ENCODE measurements at places on chromosomes 4 and X. TPM values are rescaled to one million over a fixed set of nuclear protein-coding genes. Genes with fewer than 3 reads are reported as not detected.

The ASB12 gene
- not detected for total RNA-seq

DNA sequence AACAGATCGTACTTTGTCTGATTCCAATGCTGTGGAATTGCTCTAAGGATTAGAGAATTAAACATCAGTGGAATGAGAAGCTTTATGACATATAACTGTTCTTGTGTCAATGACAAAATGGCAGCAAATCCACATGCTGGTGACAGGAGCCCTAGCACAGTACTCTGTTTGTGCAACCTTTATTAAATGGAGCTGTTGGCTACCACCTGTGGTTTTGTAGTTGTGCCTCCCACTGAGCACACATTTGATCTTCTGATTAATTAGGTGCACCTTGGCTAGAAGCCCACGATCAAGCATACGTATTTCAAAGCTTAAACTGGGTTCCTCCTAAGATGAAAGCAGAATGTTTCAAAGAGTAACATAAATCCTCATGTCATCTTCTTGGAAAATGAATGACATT is 394.0 kb upstream of the IGFBP7 start:
- no peak overlapping the region for H3K27ac ChIP-seq
- no peaks in the 10 kb centered on the region for H3K36me3 ChIP-seq
- H3K4me1 ChIP-seq, result no peaks in the 10 kb centered on the region
- DNase-seq, result no peak
- H3K27me3 ChIP-seq, result no peaks in the 10 kb centered on the region

- no peak overlapping the region for H3K27ac ChIP-seq
- no peaks in the 10 kb centered on the region for H3K27me3 ChIP-seq
- H3K36me3 ChIP-seq, result no peaks in the 10 kb centered on the region
Observed at GRCh38 chr4:106898621-106899230, 137.4 kb downstream of the DKK2 start.

The DIPK2B gene
- total RNA-seq, result not detected

DNA sequence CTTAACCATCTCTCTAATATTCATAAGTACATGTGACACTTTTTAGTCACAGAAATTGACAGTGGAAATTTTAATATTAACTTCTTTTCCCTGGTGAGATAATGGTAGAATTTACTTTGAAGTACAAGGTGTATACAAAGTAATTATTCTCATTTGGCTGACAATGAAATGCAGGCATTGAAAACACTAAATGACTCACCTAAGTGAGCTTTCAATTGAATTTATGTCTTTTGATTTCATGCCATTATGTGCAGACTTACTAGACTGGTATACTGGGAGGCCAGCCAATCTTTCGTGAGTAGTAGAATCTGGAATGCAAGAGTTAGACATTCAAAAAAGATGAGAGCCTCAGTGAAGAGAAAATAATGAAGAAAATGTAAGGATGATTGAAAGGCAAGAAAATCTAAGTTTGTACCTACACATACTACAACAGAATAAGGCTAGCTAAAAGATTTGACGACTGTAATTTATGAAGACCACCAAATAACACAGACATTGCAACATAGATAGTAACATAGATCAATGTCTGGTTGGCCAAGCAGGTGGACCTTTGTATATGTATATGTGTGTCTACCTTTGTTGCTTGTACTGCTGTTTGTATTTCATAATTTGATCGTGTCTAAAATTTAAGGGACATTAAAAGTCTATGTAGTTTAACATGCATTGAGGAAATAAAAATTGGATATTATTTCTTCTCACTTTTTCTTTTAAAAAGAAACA is 459.7 kb downstream of the IL15 start:
- H3K4me3 ChIP-seq, result no peak overlapping the region
- no peak overlapping the region for H3K27ac ChIP-seq
- H3K27me3 ChIP-seq, result no peaks in the 10 kb centered on the region
- H3K36me3 ChIP-seq, result peaks cover 68% of the 10 kb centered on the region
- DNase-seq, result no peak

The METTL14 gene
- 45.1 TPM for total RNA-seq

DNA sequence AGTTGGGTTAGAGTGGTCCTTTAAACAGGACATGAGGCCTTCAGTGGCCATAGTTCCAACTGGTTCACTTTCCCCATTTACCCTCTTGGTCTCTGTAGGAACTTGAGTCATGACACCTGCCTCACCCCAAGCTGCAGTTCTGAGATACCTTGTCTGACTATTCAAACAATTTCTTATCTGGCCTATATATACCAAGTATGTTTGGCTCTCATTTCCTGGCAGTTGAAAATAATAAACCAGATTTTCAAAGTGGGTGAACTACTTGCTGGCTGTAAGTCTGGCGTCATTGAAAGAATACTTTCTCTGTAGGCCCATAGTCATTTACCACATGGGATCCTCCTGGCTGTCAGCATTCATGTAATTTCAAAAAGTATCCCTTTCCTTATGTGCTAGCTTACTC is 228.8 kb downstream of the SHROOM3 start:
- no peaks in the 10 kb centered on the region for H3K36me3 ChIP-seq
- no peak overlapping the region for H3K4me3 ChIP-seq
- H3K4me1 ChIP-seq, result no peaks in the 10 kb centered on the region
- no peak overlapping the region for H3K27ac ChIP-seq

DNA sequence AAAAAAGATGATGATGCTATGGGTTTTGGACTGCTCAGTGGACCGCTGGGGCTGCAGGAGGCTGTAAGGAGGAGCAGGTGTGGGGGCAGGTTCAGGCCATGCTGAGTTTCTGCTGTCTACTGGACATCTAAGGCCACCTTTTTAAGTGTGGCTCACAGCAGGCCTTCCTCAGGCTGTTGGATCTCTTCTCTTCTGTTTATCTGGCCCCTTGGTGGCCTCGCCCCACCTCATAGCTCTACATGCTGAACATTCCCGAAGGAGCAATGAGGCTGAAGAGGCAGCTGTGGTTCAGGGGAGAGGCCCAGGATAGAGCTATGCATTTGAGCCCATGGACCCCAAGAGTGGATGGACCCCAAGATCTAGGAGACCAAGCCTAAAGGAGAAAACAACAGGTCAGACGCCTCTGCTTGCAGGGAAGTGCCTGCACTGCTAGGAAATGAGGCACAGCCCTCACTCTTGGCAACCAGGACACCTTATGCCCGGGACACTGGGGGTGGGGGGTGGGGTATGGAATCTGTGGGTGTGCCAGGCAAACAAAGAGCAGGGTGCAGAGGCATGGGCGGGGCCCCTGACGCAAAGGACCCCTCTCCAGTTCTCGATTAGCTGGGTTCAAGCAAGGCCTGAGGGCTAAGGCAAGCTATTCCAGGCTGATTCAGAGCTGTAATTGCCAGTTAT is 168.9 kb downstream of the BCOR start:
- no peaks in the 10 kb centered on the region for H3K4me1 ChIP-seq
- no peaks in the 10 kb centered on the region for H3K36me3 ChIP-seq
- no peak overlapping the region for H3K27ac ChIP-seq
- H3K27me3 ChIP-seq, result no peaks in the 10 kb centered on the region
- DNase-seq, result no peak

DNA sequence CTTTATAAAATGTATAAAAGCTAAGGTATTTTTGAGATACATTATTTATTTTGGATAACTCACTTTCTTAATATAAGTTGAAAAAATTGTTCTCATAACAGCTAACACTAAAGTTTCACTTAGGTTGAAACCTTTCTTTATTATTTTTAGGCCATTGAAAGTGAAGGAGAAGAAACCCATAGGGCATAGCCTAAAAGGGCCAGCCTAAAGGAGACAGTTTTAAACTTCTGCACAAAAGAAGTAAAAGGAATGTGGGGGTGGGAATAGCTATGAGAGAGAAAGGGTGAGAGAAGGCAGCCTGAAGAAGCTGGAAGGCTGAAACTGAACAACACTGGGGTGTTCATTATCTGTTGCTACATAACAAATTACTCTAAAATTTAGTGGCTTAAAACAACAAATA is 57.6 kb upstream of the RAPGEF2 start:
- H3K27ac ChIP-seq, result no peak overlapping the region
- H3K4me1 ChIP-seq, result no peaks in the 10 kb centered on the region
- H3K4me3 ChIP-seq, result no peak overlapping the region

DNA sequence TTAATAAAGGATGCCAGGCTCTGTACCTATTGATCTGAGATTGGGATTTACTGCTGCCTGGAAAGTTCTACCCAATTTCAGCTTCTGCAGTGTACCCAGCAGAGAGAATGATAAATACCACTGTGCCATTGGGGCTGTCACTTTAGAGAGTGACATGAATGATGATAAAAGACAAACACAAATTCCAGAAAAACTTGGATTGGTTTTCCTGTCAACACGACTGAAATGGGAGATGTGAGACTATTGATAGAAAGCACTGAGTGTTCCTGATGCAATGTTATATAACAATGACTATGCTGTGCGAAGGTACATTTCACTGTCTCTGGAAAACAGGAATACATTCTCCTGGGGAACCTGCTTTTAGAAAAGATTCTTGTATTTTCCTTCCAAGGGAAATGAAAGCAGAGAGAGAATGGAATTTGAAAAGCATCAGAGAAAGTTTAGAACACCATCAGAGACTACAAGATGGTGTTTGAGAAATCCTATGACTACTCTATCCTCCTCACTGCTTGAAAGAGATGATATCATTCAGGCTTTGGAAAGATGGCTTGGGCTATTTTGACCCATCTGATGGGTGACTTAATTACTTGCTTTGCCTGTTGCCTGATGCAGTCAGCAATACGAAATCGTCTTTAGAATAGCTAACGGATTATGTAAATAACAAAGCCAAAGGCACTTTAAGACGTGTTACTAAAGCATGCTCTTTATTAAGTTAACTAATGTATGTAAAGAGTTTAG is 49.7 kb downstream of the MID1IP1 start:
- H3K27me3 ChIP-seq, result no peaks in the 10 kb centered on the region
- no peaks in the 10 kb centered on the region for H3K36me3 ChIP-seq
- no peaks in the 10 kb centered on the region for H3K4me1 ChIP-seq
- no peak overlapping the region for H3K4me3 ChIP-seq
- H3K27ac ChIP-seq, result no peak overlapping the region

- H3K4me1 ChIP-seq, result no peaks in the 10 kb centered on the region
- DNase-seq, result no peak
- H3K27me3 ChIP-seq, result no peaks in the 10 kb centered on the region
- no peak overlapping the region for H3K27ac ChIP-seq
Observed at GRCh38 chrX:31449081-31449480, 377.2 kb upstream of the FTHL17 start.

- H3K27ac ChIP-seq, result no peak overlapping the region
- H3K4me3 ChIP-seq, result no peak overlapping the region
- H3K36me3 ChIP-seq, result no peaks in the 10 kb centered on the region
- no peaks in the 10 kb centered on the region for H3K4me1 ChIP-seq
Observed at GRCh38 chr4:183816077-183816476, 89.0 kb upstream of the STOX2 start.

DNA sequence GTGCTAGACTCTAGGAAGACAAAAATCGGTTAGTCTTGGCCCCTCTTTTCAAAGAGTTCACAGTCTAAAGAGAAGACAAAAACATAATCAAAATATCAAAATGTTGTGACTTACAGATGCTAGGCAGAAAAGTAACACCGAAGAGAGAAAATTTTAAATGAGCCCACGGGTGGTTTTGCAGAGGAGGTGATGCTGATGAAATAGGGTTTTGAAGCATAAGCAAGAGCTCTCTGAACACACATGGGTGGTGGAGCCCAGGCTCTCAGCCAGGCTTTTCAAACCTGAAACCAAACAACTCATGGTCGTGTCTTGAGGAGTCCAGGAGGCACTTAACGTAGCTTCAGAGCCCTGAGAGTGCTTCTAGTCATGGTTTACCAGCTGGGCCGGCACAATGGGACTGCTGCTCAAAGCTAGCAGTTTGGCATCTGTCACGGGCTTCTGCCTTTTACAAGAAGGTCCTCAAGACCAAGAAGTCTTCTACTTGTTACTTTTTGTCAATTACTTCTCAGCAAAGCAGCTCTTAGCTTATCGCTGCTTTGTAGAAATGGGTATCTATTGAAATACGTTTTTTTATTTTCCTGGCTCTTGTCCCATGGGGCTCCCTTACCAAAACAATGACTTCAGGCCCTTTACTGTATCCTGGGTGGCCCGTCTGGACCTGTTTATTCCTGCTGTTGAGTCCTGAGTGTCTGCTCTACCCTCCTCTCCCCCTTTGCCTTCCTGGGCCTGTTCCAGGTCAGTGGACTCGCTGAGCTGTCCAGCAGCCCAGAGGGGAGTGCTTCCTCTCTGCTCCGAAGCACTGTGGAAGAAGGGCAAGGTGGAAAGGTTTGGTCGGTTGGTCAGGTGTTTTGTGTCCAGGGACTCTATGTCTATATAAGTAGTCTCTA is 69.5 kb downstream of the TNIP2 start:
- no peaks in the 10 kb centered on the region for H3K27me3 ChIP-seq
- no peak overlapping the region for H3K4me3 ChIP-seq
- no peak for DNase-seq
- no peak overlapping the region for H3K27ac ChIP-seq

DNA sequence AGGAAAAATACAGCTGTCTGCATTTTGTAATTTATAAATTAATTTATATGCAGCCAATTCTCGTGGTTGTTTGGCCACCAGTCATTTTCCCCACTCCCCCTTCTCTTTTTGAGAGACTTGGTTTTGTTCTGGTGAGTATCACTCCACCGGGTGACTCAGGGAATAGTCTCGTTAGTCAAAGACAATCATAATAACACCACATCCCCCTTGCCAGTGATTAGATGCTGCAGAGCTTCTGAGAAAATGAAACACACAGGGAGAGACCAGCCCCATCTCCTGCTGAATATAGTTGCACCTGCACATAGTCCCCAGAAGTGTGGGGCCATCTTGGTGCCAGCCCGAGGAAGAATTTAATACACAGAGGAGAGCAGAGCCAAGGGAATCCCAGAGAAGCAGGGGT is 8.0 kb upstream of the FNIP2 start:
- DNase-seq, result no peak
- H3K4me3 ChIP-seq, result no peak overlapping the region
- no peaks in the 10 kb centered on the region for H3K36me3 ChIP-seq
- H3K27ac ChIP-seq, result no peak overlapping the region

All from CD4-positive, alpha-beta T cell (primary cell).